NCI-H446 treated with DMSO at 0.1 percent for 48 hours (cell line): ENCODE measurements at places on chromosomes 6 and 20.

DNA sequence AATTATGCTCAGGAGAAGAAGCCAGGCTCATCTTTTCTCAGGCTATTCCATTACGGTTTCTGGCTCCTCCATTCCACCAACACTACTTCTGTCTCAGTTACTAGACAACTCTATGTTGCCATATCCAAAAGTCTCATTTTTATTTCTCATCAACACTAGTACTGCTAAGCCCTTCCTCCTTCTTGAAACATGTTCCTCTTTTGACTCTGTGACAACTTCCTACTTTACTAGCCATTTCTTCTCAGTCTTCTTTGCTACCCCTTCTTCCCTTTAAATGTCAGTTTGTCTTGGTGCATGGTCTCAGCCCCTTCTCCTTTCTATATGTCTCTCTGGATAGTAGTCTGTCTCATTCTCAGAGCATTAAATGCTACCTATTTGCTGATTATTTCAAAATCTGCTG is 7.1 kb upstream of the ADGRG6 start:
- no peak for DNase-seq

GRCh38 chr6:32070814-32071543 is 32.8 kb downstream of the CYP21A2 start:
- no peak for DNase-seq

GRCh38 chr20:57248132-57248797 is 18.2 kb downstream of the BMP7 start:
- no peak for DNase-seq

GRCh38 chr6:41561416-41561815 is 15.2 kb downstream of the FOXP4 start:
- DNase-seq, result no peak
